Effector memory CD4-positive, alpha-beta T cell (primary cell): ENCODE measurements at places on chromosomes 6 and 20.

GRCh38 chr6:28978959-28979561 is 26.1 kb downstream of the ZNF311 start:
- DNase-seq: no peak

- no peak for DNase-seq
Observed at GRCh38 chr20:62749851-62750445, 41.3 kb downstream of the NTSR1 start.

DNA sequence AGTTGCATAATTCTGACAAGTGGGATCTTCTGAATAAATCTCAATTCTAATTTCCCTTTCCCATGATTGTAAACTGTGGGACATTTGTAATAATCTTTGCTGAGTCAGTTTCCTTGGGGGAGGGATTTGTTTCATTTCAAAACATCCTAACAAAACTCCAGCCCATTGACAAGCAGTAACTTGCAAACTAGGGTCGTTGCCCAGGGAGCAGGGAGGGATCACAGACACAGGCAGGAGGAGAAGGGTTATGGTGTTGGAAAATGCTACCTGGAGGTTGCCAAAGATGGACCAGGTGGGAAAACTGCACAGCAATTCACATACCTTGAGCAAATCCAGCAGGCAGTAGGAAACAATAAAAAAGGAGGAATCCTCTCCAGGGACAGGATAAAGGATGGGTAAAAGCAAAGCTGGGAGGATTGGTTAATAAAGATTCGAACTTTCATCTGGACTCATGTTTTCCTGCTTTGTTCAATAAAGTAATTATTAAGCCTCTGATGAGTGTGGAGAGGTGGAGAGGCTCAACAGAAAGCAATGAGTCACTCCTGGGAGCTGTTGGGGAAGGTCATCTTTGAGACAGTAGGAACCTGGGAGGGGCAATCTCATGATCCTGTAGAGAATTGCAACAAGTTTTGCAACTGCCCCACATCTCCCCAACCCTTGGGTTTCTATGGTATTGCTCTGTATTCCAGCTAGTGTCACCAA is 87.3 kb upstream of the AKIRIN2 start:
- DNase-seq: no peak

DNA sequence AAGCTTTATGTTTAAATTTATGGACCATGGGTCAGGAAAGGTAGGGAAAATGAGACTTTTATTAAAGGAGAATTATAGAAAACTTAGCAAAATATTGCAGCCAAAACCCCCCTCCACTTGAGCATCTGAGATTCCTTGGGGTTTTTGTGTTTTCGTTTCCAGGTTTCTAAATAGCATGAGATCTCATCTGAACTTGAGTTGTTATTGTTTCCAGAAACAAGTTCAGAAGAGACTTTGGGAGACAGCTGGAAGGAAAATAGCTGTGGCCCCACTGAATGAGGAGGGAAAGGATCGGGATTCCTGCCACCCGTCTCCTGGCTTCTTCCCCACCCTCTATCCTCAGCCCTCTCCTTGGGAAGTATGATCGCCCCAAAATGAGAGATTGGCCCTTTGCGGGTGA is 75.5 kb downstream of the TBC1D7 start:
- no peak for DNase-seq

DNA sequence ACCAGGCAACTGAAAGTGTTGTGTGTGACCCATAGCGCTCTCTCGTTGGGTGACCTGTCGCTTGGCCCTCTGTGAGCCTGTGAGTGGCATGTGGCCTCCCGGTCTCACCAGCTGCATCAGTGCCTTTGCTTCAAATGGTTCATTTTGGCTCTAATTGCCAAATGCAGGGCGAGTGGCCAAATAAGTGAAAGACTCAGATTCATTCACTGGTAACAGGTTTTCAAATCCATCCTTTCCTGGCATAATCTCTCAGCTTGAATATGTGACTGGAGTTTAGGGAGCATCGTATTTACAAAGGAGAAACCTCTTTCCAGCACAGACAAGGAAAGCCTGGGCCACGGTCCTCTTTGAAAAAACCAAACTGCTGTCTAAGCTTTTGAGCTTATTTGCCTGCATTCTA is 321.6 kb upstream of the QKI start:
- no peak for DNase-seq

- no peak for DNase-seq
Observed at GRCh38 chr6:88866856-88867255, 96.6 kb downstream of the RNGTT start.

- peak; percentile 3 for DNase-seq
Observed at GRCh38 chr6:123802697-123803503, 765 bp upstream of the NKAIN2 start.

- DNase-seq: no peak
Observed at GRCh38 chr20:61744691-61745396, 320.8 kb downstream of the TAF4 start.

- DNase-seq: no peak
Observed at GRCh38 chr6:104527761-104528415, 331.8 kb downstream of the HACE1 start.

- DNase-seq: no peak
Observed at GRCh38 chr6:11996751-11997150, 15.4 kb upstream of the HIVEP1 start.

DNA sequence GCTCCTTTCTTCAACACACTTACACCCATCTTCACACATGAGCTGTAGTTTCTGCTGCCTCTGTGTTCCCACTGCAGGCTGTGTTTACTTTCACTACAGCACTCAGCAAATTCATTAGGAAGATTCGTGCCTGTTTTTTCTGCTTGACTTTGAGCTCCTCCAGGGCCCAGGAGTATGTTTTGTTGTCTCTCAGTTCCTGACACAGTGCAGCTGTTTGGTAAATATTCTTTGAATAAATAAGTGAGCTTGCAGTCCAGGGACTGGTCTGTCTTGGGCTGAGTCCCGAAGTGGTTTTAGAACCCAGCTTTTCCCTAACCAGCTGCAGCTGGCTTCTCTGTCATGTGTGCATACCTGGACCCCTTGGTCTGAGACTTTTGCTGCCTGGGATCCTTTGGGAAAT is 46.6 kb upstream of the CCN6 start:
- DNase-seq: no peak

DNA sequence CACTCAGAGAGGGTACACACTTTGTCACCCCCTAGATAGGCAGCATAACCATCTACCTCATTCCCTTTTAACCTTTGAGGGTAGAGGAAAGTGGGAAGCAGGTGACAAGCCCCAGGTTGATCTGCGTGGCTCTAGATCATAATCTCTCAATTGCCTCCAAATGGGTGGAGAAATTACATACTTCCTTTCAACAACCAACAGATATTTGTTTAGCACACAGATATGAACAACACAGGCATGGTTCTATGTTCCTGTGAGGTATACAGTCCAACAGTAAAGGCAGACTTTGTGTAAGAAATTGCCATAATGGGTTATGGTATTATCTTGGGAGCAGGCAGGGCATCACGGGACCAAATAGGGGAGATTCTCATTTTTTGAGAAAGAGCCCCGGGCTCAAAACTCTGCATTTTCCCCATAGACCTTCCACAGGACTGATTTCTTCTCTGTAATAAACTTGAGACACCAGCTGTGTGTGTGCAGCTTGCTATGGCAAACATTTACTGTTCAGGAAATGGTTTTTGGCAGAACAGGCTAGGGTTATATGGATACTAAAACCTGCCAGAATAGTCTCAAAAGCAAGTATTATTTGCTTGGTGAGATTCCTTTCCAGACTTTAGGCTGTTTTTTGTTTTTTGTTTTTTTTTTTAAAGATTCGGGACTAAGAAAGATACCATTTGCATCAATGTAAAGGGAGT is 126.2 kb downstream of the CD164 start:
- no peak for DNase-seq

DNA sequence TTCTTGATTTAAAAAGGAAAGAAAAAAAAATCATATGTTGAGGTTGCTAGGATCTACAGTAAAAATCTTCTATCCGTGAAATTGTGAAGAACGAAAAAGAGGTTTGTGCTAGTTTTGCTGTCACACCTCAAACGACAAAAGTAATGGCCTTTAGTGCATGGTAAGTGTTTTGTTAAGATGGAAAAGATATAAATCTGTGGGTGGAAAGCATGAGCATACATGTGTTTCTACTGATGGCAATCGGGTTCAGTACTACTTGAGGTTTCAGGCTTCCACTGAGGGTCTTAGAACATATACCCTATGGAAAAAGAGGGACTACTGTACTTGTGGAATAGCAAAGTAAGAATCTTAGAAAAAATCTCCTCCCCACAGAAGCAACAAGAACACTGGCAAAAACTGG is 58.0 kb downstream of the AHI1 start:
- no peak for DNase-seq

DNA sequence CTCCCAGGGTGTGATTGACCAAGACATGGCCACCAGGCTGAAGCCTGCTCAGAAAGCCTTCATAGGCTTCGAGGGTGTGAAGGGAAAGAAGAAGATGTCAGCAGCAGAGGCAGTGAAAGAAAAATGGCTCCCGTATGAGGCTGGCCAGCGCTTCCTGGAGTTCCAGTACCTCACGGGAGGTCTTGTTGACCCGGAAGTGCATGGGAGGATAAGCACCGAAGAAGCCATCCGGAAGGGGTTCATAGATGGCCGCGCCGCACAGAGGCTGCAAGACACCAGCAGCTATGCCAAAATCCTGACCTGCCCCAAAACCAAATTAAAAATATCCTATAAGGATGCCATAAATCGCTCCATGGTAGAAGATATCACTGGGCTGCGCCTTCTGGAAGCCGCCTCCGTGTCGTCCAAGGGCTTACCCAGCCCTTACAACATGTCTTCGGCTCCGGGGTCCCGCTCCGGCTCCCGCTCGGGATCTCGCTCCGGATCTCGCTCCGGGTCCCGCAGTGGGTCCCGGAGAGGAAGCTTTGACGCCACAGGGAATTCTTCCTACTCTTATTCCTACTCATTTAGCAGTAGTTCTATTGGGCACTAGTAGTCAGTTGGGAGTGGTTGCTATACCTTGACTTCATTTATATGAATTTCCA is 4.6 kb upstream of the SNRNP48 start:
- no peak for DNase-seq

DNA sequence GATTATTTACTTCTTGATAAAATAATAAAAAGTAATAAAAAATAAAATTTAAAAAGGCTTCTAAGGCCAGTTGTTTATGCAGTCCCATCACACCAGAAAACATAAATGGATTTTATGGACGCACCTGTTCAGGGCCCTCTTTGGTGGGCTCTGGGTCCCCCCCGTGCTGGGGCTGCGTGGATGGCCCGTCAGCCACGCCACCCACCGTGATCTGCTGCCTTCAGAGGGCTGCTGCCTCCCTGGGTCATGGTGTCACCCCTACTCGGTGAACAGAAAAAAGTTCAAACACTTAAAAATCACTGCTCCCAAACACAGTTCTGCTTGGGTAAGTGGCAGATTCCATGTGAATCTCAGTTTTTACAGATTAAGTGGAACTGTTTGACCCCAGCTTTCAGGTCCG is 447.6 kb upstream of the AGPAT4 start:
- no peak for DNase-seq

DNA sequence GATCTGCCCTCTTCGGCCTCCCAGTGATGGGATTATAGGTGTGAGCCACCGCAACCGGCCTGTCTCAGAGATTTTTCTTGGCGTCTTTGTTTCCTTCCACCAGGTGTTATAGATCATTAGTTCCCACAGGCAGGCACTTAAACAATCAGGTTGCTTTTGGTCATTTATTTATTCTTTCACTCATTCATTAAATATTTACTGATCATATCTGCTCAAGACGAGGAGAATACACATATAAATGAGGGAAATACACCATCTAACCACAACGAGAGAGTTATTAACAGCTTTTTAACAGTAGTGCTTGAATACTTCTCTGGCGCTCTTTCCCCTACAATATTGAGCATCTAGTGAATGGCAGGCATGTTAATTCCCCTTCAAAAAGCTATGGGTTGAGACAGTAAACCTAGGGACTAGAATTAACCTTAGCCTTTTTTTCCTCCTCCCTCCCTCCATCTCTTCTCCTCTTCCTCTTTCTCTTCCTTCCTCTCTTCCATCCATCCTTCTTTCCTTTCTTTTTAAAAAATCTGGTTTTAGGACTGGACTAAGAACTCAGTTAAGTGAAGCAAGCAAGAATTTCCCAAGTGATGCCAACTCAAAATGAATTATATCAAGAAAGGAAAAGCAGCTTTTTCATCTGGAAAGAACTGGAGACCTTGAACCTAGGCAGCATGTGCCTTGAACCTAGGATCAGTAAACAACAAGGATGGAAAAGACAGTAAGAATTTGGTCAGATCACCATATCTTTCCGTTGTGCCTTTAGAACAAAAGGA is 41.1 kb upstream of the RFPL4B start:
- no peak for DNase-seq

GRCh38 chr6:6724539-6725467 is 136.3 kb downstream of the LY86 start:
- no peak for DNase-seq
